ENCODE measurements at places on chromosomes 3 and 15. TPM values are rescaled to one million over a fixed set of nuclear protein-coding genes. Genes with fewer than 3 reads are reported as not detected.

PRR20G gene
- not detected for total RNA-seq

DNA sequence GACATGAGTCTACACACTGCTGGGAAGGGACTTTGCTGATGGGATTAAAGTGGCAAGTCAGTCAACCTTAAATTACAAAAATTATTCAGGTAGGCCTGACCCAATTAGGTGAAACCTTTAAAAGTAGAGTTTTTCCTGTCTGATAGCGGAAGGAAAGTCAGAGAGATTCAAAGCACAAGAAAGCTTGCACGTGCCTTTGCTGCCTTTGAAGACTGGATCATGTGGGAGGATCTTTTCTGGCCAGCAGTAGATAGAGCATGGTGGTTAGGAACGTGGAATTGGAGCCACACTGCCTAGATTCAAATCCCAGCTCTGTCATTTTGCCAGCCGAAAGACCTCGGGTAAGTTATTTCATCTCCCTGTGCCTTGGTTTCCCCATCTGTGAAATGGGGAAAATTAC lies 265.8 kb upstream of the PROK2 start:
- no peak for DNase-seq

ITIH1 gene
- not detected for total RNA-seq

- DNase-seq: no peak
Measured at GRCh38 chr3:12993517-12994356, 79.5 kb downstream of the IQSEC1 start.

GRCh38 chr3:12591997-12592715 lies 35.3 kb downstream of the MKRN2 start:
- DNase-seq: no peak

- no peak for DNase-seq
Measured at GRCh38 chr15:63210151-63211091, 21.0 kb downstream of the RAB8B start.

SKOR1 gene
- total RNA-seq: 0.21 TPM

- DNase-seq: no peak
Measured at GRCh38 chr3:46845397-46845859, 17.8 kb downstream of the MYL3 start.

- DNase-seq: no peak
Measured at GRCh38 chr3:39011191-39011736, 40.5 kb downstream of the SCN11A start.

GRCh38 chr15:29900237-29901189 lies 78.2 kb upstream of the TJP1 start:
- DNase-seq: no peak

- DNase-seq: peak; percentile 5
Measured at GRCh38 chr3:106215047-106215446, 346.2 kb upstream of the CBLB start.

CXCR6 gene
- total RNA-seq: 27.9 TPM

DNA sequence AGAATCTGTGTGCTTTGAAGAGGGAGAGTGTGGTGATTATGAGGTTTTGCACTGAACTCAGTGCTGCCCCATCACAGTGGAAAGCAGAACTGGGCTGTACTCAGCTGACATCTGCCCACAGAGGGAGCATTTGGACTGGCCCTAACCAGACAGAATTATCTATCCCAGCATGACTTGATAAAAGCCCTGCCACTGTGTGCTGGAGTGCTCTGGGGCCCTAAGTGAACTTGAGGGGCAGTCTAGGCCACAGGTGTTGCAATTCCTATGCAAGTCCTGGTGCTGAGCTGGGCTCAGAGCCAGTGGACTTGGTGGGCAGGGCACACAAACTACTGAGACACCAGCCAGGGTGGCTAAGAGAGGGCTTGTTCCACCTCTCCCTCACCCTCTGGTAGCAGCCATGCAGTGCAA lies 269.2 kb upstream of the CTNNB1 start:
- no peak for DNase-seq

GRCh38 chr3:124582196-124582595 lies 148.1 kb upstream of the UMPS start:
- no peak for DNase-seq

DNA sequence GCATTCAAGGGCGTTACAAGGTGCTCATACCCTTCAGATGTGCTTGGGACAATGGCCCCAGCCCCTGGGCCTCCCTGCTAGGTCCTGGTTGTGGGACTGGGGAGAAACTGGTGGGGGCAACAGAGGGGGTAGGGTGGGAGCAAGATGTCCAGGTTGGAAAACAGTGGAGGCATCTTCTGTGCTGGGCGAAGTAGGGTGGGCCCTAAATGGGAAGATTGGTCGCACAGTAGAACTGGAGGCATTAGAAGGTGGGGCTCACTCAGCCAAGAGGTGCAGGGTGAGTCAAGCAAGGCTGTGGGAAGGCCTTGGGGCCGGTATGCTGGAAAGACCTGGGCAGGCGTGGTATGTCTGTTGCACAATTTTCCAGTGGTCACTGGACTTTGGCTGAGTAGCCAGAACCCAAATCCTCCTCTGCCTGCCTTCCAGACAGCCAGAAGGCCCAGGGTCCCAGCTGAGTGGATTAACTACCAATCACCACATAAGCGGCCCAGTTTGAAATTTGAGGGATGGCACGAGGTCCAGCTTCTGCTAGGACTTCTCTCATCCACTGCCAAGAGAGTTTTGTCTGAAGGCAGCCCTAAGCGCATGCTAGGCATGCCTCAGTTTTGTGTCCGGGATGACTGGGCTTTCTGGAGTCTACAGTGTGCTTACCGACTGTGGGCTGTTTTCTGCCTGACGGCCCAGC lies 74.5 kb downstream of the LSM3 start:
- no peak for DNase-seq

DNA sequence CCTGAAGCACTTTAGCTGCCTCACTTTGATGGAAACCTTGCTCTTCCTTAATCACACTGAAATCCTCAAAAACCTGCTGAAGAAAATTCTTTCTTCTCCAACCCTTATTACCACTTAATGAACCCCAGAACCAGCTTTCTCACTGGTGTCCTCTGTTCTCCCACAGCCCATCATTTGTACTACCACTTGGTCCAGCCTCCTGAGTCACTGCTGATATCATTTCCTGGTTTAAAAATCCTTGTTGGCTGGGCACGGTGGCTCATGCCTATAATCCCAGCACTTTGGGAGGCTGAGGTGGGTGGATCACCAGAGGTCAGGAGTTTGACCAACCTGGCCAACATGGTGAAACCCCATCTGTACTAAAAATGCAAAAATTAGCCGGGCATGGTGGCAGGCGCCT lies 418.6 kb upstream of the KCNMB2 start:
- DNase-seq: no peak

DNA sequence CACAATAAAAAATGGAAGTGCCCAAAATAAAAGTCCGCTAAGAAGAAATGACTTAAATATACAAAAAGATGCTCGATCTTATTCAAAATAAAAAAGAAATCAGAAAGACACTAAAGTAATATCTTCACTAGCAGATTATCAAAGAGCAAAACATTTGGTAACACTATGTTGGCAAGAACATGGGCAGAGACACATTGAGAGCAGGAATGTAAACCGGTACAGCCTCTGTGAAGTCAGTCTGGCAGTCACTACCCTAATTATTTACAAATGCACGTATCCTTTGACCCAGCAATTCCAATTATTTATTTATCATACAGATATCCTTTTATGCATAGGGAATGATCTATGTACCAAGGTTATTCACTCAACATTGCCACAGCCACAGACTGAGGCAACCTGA lies 34.5 kb downstream of the TBL1XR1 start:
- no peak for DNase-seq

NXPE3 gene
- 17.6 TPM for total RNA-seq

PLA1A gene
- 0.22 TPM for total RNA-seq

- DNase-seq: no peak
Measured at GRCh38 chr3:104642827-104643226, 723.9 kb upstream of the ALCAM start.

DGKG gene
- 1.4 TPM for total RNA-seq

GRCh38 chr3:13301286-13301987 lies 118.7 kb downstream of the NUP210 start:
- DNase-seq: no peak

DNA sequence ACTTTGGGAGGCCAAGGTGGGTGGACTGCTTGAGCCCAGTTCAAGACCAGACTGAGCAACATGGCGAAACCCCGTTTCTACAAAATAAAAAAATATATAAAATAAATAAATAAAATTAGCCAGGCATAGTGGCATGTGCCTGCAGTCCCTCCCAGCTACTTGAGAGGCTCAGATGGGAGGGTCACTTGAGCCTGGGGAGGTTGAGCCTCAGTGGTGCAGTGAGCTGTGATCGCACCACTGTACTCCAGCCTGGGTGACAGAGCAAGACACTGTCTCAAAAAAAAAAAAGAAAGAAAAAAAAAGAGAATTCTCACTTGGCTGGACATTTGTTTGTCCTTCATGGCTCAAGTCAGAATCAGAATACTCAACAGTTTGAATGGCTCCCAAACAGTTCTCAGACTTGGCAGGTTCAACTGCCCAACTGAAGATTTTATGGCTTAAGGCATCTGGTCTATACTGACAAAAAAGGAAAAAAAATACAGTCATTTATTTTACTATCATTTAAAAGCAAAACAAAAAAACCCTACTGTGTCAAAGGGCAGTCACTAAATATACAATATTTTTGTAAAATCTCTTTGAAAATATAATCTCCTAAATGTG lies 106.6 kb downstream of the FBXL22 start:
- no peak for DNase-seq

- DNase-seq: no peak
Measured at GRCh38 chr3:141320399-141321108, 47.8 kb upstream of the ZBTB38 start.

- DNase-seq: no peak
Measured at GRCh38 chr3:98964784-98965183, 63.3 kb upstream of the DCBLD2 start.

DNA sequence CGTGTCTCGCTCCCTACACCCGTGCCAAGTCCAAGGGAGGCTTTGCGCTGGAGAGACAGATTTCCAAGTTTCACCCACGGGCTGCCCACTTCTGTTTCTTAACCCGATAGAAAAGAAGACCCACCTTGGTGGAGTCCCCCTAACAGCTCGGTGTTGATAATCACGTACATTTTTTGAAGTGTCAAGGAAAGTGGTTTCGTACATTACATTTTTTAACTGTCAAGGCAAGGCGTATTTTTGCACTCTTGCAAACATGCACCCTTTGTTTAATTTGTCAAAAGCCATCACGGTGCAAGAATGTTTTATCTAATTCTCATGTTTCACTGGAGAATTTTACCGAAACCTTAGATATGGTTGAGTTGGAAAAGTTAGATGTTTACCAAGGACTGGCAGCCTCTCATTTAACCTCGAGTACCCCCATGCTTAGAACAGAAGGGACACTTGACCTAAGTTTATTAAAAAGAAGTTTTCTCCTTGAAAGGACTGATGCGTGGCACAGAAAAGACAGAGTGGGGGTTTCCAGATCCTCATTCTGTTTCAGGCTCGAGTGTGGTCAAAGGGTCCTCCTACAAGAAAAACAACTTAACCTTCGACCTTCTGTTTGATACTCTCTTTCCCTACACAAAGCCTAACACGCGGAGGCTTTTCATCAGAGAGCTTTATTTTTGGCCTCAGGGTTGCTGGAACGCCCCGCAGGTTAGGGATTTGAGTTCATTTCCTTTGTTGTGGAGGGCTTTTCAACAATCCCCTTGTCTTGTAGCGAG lies 882 bp downstream of the GXYLT2 start:
- DNase-seq: no peak

SERINC4 gene
- 0.39 TPM for total RNA-seq

DNA sequence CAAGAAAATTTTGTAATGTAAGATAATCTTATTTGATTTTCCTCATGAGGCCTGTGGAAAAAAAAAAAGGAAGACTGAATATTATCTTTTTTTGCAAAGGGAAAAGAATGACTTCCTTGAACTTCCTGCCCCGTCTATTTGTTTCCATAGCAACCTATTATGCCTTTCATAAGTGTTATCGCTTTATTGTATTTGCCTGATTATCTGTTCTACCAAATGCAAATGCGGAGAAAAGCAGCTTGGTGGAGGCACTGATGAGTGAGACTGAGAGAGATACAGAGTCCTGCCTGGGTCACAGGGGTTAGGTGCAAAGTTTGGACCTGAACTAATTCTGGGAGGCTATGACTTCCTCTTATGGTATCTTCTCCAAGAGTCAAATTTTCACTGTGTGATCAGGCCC lies 334.0 kb upstream of the KCNMB2 start:
- DNase-seq: no peak

DNA sequence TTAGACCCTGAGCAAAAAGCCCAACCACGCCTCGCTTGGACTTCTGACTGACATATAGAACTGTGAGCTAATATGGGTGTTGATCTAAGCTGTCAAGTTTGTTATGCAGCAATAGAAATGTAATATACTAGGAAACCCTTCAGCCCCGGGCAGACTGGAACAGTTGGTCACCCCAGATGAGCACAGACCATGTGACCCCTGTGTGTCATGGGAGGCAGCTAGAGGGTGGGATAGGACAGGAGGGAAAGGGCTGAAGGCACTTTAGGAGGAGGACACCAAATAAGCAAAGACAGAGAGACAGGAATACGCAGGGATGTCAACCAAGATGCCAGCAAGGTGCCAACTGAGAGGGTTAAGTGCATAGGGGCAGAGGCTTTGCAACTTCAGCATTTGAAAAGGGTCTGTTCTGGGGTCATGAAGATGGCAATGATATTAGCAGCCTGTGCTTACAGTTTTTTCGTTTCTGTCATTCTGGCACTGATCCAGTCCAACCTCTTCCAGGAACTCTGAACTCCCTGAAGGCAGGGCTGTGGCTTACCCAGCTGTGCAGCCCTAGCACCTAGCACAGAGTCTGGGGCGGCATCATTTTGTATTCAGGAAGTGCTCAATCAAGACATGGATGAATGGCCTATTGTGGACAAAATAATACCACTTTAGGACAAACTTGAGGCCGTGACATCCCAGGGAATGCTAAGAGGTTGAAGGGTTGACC lies 51.4 kb downstream of the HES1 start:
- DNase-seq: no peak

GRCh38 chr15:96586901-96587300 lies 256.4 kb downstream of the NR2F2 start:
- DNase-seq: no peak

DNA sequence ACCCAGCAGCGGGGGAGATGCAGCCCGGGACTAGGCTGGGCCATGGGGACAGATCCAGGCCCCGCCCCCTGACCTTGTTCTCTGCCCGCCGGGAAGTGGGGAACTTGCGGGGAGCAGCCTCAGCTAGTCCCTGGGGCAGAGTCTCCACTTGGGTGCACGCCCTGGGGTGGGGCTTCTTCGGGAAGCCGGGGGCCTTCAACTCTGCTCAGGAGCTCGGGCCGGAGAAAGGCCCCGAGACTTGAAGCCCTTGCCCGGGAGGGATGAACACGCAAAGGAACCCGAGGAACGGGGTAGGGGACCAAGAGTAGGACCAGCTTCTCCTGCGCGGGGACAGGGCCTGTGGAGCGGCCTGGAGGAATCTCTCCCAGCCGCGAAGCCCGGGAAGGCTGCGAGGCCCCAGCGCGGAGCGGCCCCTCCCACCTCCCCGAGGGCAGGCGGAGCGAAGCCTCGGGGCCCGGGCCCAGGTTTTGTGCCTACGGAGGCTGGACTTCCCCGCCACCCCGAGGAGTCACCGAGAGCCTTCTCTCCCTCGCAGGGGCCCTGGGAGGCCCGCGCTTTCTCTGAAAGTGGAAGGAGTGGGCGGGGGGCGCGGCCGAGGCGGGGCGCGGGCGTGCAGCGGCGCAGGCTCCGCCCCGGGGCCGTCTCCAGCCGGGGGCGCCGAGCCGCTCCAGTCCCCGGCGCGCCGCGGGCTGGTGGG lies at the start of gene ITPKA:
Gene ITPKA (plus strand): TSS at position 670 of the 697 bp plus-strand sequence. CDS start 54 bp downstream, outside the sequence.
- DNase-seq: peak; percentile 78

ADAMTS17 gene
- 0.83 TPM for total RNA-seq

- no peak for DNase-seq
Measured at GRCh38 chr3:2420919-2421318, 322.3 kb downstream of the CNTN4 start.

ISLR2 gene
- not detected for total RNA-seq
